ENCODE measurements at places on chromosomes 7 and 10.

- DNase-seq = no peak
Measured at GRCh38 chr10:11144626-11145494, 127.2 kb downstream of the CELF2 start.

- no peak for DNase-seq
Measured at GRCh38 chr10:36452851-36453250, 672.5 kb upstream of the ANKRD30A start.

- DNase-seq = no peak
Measured at GRCh38 chr10:75408509-75408875, 6.9 kb upstream of the ZNF503 start.

- DNase-seq = no peak
Measured at GRCh38 chr7:17706275-17706674, 234.0 kb downstream of the SNX13 start.
